NCI-H1048 (cell line): ENCODE measurements at places on chromosomes 5 and 9.

DNA sequence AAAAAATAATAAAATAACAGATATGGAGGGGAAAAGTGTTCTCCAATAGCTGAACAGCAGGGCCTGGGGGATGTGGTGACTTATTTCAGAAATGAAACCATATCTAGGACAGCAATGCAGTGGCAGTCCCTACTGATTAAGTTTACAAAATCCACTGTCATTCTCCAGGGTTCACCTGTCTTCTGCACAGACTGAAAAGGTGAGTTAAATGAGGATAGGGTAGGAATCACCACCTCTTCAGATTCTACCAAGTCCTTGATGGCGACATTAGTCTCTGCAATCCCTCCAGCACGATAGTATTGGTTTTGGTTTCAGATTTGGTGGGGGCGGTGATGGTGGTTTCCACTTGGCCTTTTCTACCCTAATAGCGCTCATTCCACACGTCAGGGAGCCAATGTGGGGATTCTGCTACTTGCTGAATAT is 32.3 kb upstream of the NPM1 start:
- DNase-seq: no peak

DNA sequence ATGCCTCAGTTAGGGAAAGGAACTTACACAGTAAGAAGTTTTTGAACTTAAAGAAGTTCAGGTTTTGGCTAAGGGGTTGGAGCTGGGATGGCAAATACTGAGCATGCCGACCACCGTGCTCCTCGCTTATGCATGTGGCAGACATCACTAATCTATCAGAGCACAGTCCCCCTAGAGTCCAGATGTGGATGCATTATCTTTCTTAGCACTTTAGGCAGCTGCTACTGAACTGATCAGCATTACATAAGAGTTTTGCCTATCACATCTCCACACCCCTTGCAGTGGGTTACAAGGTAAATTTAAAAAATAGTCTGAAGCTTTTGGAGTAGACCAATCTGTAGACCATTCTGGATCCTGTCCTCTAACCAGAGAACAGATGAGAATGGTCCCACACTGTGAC is 22.4 kb downstream of the MACIR start:
- DNase-seq: no peak

DNA sequence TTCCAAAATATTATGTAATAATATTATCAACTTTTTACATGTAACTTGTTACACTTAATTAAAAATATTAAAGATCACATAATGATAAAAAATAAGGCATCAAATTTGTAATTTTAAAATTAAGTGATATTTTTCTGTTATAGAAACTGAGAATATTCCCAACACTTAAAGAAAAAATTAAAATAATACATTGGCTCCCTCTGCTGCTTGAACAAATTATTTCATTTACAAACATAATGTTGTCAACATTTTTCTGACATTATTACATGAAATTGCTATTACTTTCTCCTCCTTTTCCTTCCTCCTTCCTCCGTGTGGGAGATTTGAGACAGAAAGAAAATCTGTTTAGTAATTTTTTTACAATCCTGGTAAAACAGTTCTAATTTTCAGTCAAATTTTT is 42.3 kb downstream of the RNF180 start:
- no peak for DNase-seq

DNA sequence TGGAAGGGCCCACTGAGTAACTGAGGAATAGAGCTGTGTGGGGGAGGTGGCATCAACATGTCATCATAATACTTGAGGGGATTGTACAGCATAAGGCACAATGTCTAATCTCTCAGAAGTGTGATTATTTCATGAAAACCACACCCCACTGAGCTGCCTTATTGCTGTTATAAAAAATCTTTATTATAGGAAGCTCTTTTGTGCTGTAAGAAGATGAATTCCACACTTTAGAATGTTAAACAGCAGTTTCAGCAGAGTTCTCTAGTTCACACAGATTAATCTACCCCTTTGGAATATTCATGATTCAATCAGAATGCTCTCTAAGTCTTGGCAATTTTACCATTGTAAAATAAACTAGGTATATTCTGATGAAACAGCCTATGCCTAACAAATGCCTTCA is 1389.6 kb downstream of the PTPRD start:
- no peak for DNase-seq

DNA sequence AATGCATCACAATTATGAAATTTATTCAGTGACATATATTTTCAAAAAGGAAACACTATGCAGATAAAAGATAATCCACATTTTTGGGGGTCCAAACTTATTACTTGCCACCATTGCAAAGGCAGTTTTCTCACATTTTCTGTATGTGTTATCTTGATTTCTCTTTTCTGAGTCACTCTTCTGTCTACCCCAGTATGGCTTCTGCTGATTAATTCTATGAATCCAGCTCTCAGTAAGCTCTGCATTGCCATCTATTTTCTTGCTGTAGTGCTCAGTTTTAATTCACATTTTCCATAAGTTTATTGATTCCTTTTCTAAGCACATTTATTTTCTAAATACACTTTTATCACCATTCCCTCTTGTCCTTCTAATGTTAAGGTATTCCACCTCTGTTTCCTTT is 1.7 kb downstream of the IFNA10 start:
- DNase-seq: no peak

DNA sequence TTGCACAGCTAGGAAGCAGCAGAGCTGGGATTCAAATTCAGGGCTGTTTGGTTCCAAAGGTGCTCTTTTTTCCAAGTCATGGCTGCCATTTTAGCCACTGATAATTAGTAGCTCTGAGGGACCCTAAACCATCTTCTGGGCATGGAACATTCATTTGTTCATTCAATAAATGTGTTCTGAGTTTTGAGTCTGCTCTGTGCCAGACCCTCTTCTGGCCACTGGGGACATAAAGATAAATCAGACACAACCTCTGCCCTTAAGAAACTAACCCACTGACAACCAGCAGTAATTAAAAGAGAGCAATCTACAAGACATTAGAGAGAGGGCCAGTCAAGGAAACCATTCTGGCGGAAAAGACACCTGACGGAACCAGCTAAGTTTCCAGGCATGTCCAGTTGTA is 2.0 kb upstream of the CPEB4 start:
- no peak for DNase-seq

DNA sequence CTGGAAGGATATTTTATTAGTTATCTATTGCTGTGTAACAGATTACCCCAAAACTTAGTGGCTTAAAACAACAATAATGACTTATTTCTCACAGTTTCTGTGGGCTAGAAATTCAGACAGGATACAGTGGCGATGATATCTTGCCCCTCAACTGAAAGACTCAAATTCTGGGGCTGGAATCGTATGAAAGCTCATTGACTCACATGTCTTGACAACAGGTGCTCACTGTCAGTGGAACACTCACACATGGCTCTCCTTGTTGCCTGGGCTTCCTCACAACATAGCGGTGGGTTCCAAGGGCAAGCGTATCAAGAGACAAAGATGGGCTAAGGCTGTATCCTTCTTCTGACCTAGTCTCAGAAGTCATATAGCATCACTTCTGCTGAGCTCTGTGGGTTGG is 3.7 kb upstream of the GNPDA1 start:
- DNase-seq: no peak

GRCh38 chr9:33329979-33330378 is 39.7 kb downstream of the NFX1 start:
- no peak for DNase-seq

DNA sequence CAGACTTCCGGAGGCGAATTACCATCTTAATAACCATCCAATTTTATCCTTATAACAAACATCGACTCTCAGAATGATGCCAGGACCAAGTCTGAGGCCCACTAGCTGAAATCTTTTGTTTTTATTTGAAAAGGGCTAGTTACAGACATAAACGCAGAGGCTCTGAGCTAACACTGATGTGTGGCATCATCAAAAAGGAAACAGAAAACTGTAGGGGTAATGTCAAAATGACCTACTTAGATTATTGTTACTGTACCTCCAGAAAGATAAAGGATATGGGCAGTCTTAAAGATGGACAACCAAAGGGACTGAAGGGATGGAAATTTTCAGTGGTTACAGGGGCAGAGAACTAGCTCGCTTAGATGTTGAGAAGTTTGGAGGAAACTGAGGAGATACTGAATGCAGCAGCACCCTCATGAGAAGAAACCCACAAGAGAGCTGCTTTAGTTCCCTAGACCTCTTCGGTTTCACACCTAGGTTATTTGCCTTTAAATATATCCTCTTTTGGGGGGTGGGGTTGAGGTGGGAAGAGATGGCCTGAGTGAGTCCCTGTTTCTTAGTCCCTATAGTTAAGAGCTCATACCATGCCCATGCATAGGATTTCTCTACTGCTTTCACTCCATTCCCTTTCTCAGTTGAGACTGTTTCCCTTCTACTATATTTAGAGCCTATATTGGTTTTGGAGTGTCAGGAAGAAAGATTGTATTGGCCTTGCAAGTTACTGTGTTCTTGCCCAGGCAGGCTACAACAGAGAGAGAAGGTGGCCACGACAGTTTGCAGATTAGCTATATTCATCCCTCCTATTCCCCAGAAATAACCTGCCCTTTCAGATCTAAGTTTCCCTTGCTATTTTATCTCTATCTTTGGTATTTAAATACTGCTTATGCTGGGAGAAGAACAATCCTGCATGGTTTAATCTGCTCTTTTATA is 320.4 kb upstream of the EFNA5 start:
- no peak for DNase-seq

DNA sequence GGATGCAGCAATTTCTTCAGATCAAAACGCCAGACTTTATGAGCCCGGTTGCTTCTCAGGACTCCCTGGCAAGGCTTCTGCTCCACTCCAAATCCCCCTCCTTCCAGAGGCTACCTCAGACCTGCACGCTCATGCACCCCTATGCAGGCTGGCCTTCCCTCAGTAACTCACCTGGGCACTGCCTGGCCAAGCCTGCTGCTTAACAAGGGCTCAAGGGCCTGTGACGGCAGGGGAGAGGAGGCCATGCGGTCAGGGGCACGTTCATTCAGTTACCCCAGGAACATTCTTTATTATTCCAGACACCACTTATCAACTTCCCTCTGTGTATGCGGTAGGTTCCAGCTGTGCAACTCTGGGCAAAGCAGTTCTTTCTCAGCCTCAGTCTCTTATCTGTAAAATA is 79.6 kb downstream of the HRH2 start:
- no peak for DNase-seq

DNA sequence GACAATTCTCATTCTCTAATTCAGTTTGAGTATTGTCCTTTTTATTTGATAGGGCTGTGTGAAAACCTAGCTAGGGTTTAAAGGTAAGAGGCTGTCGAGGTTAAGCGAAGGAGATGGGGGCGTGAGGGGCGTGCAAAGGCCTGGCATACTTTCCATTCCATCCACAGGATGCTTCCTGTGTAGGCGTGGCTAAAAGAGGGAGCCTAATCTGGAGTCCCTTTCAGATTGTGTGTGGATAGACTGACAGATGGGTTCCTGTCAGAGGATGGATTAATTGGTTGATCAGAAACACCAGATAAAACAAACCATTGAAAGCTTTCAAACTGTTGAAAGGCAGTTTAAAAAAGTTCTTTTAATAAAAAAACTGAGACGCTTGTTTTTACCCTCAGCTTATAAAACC is 1.1 kb upstream of the ELL2 start:
- no peak for DNase-seq

DNA sequence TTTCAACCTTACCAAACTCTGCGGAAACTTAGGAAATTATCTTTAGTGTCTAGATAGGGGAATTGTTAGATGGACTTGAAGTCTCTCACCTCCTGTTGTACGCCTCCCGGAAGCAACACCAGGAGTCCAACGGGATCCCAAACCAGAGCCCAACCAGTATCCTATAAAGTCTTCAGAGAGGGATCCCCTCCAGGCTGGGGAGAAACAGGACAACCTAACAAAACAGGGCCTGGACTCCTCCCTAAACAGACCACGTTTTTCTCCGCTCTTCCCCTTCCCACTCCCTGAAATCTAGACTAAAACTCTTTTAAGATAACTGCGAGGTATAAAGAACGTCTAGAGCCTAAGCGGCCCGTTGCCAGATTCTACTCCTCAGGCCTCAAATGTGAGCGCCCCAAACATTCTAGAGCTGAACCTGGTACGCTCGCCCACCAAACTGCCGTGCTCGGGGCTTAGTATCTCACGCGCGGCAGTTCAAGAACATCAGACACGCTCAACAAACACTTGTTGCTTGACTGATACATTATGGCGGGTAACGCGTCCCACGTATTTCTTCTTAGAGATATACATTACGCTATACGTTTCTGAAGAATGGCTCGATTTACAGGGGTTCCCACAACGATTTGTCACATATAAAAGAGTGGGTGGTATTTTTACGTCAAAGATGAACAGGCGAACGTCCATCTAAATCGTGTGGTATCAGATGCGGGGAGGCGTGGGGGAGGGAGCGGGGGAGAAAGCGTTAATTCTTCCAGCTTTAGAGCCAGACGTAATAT is 663 bp upstream of the SMIM27 start:
- peak; percentile 35 for DNase-seq

DNA sequence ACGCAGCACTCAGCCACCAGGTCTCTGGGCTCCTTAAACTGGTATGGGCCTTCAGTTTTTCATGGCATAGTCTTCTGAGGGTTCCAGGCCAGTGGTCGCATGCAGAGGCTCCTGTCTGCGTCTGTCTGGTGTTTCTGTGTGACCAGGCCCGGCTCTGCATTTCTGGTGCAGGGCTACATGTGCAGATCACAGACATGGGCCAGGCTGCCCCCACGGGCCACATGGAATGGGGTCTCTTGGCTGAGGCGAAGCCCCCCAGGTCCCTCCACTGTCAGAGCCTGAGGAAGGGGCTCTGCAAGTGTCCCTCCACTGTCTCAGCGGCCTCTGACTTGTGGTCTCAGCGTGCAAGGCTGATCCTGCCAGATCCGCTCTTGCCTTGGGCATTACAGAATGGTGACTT is 15.6 kb upstream of the CARD19 start:
- no peak for DNase-seq

DNA sequence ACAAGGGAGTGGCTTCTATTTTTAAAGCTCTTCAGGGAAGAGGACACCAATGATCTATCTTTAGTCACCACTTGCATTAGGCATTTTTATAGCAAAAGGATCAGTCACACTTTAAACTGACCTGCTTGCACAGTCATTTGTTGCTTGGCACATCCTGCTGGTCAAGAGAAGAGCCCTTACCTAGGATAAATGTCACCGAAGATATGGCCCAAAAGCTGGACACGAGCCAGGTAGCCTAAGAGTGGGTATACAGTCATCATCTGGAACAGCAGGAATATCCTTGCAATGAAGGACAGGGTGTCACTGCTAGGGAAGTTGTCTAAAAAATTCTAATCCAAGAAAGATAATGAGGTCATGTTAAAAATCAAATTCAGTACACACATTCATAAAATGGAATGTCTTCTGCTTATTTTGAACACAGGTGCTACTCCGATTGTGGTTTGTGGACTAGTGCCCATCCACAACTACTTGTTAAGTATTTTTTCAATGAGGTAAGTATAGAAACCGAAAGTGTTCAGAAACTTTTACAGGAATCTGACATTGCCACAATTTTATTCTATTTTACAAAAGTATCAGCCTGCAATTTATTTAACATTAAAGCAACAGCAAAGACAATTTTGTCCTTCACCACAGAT is 78.4 kb downstream of the SLC38A9 start:
- no peak for DNase-seq
